ENCODE measurements at places on chromosomes 2 and 18. TPM values are rescaled to one million over a fixed set of nuclear protein-coding genes. Genes with fewer than 3 reads are reported as not detected.

Gene SLC9A4
- not detected for polyA plus RNA-seq

Gene ADD2
- polyA plus RNA-seq: not detected

Gene RNF144A
- polyA plus RNA-seq: 1.1 TPM

Gene PRKAG3
- polyA plus RNA-seq: not detected

Gene TCF23
- polyA plus RNA-seq: not detected

Gene TMEM37
- 0.13 TPM for polyA plus RNA-seq

Gene STK11IP
- 10.0 TPM for polyA plus RNA-seq
